Activated CD4-positive, alpha-beta T cell treated with anti-CD3 and anti-CD28 coated beads for 24 hours (primary cell): ENCODE measurements at places on chromosomes 2 and 18.

GRCh38 chr2:151153601-151154000 is 108.1 kb downstream of the RBM43 start:
- no peak for DNase-seq

- no peak for DNase-seq
These were observed 344.0 kb downstream of the ARHGAP15 start for GRCh38 chr2:143473216-143473615.

DNA sequence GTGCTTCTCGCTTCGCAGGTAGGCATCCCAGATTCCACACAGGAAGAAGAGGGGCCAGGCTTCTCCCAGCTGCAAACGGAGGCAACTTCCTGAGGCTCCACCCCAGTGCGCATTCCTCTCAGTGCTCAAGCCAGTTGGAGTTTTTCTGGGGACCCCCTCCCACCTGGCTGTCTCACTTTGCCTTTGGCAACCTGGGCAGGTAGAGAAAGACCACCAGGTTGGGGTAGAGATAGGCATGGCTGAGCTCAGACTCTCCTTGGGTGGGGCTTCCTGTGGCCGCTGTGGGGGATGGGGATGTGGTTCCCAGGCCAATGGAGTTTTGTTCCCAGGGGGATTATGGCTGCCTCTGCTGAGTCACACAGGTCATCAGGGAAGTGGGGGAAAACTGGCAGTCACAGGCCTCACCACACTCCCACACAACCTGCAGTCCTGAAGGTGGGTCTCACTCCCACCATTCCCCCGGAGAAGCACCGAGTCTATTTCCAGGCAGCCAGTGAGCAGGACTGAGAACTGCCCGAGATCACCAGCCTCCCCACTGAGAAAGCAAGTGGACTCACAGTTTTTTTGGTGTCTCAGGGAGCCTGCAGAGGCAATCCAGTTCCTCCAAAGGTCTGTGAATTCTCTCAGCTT is 38.1 kb downstream of the SLC39A10 start:
- no peak for DNase-seq

DNA sequence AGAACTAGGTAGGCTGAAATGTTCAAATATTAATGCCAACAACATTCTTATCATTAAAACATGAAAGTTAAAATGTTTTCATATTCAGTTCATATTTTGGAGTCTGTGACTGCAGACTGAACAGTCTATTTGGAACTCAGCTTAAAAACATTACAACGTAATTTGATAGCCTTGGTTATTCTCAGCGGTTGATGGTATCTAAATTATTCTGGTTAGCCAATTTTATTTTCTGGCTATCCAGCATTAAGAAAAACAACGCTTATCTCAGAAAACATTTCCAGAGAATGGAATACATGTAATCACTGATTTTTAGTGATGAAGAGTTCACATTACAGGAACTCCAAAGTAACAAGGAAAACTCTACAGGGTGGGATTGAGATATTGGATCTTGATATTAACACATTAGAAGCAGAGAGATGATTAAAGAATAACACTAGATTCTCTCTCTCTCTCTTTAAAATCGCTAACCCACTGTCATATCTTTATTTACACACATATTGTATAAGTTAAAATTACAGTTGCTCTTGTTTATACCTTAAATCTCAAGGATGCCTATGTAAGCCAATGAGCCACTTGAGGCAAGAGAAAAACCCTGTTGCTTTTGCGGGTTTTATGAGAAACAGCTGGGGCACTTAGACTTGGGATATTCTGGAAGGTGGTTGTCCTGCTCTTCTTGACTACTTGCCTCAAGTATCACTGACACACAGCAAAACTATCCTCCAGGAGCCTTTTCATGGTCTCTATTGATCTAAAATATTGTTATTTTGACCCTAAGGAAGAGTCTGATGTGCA is 84.9 kb downstream of the ICOS start:
- DNase-seq, result no peak

- DNase-seq, result no peak
These were observed 42.5 kb upstream of the FOSL2 start for GRCh38 chr2:28350196-28350595.

DNA sequence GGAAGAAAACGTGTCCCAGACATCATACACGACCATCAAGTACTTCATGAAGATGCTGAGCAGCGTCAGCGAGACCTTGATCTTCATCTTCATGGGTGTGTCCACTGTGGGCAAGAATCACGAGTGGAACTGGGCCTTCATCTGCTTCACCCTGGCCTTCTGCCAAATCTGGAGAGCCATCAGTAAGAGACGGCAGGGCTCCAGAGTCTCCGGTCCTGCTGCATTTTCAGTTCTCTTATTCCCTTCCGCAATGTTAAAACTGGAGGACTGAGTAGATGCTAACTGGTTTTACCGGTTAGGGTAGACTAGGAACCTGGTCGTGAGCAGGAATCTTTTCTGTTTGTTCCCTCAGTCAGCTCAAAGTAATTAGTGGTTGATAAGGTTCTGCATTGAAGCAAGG is 32.3 kb downstream of the SLC9A4 start:
- no peak for DNase-seq
